Stimulated activated CD8-positive, alpha-beta memory T cell treated with anti-CD3 and anti-CD28 coated beads, Interleukin-7, amount 100 ng/mL, for 24 hours (primary cell): ENCODE measurements at places on chromosomes 11 and 22.
A peak's percentile ranks its signal among the peaks of the same experiment; 100 is the strongest.

GRCh38 chr11:83140691-83141455 is 16.1 kb upstream of the PCF11 start:
- DNase-seq, result no peak

- no peak for DNase-seq
Observed at GRCh38 chr11:77147668-77148321, 19.7 kb downstream of the MYO7A start.

DNA sequence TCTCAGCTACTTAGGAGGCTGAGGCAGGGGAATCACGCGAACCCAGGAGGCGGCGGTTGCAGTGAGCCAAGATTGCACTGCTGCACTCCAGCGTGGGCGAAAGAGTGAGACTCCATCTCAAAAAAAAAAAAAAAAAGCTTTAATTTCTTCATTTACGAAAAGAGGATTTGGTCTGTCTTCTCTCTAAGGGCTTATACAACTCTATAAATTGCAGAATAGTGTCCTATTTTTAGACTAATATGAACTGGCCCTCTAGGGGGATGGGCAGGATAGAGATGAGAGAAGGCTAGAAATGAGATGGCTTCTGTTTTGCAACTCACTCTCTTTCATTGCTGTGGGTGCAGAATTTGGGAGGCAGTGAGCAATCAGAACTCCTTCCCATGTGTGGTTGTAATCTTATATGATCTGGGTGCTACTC is 11.3 kb downstream of the MAML2 start:
- DNase-seq, result no peak

DNA sequence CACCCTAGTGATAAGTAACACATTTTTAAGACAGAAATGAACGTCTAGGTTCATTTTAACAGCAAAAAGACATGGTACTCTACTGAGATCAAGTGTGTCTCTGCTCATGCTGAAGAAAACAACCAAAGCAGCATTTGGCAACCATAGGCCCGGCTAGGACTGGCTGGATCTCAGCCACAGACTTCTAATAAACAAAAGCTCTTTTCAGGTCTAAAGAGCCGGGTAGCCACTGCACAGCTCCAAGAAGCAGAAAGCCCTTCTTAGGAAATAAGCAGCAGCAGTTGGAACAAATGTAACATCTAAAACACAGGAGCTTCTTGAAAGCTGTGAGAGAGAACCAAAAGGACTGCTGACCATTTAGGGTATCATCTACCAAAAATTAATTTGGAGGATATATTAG is 37.6 kb downstream of the PITPNB start:
- DNase-seq, result no peak

GRCh38 chr11:8331767-8332166 is 68.1 kb upstream of the LMO1 start:
- DNase-seq, result no peak

DNA sequence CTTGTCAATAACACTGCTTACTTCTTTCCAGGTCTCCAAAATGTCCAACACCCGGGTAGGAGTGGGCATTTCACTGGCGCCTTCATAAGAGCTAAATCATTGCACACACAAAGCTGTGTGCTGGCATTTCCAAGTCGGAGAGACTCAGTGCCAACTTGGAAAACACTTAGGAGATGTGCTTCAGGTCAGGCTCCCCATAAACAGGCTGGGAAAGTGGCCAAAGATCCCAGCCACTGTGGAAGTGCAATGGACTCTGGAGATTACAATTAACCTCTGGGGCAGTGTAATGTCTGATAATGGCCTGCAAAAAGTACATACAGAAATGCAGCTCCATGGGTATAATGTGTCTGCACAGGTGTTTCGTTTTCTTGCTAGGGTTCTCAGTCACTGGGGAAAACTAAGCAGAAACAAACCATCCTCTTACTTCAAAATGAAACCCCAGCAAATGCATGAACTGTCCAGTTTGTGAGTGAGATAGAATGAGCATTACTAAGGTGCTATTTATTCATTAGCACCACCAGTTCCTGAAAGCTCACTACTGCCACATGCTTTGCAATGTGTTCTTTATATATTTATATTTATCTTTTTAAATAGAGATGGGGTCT is 79.0 kb downstream of the ABTB2 start:
- no peak for DNase-seq

- no peak for DNase-seq
Observed at GRCh38 chr11:93526641-93527583, 16.3 kb downstream of the SMCO4 start.

DNA sequence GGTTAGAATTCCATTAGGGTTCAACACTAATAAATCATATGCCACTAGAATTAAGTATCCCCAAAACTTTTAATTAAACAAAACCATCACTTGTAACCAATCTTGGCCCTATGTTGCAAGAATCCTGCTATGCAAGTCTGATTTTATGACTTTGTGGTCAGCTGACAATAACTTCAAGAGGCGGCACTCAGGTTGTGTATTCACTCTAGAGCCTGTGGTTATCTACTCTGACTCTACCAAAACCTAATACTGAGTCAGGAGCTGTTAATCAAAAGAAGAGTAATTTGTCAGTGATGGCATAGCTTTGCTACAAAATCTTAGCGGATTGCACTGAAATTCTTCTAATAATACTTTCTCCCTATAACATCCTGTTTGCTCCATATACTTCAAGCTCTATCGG is 253.7 kb downstream of the AASDHPPT start:
- DNase-seq, result no peak

- no peak for DNase-seq
Observed at GRCh38 chr22:32082331-32082730, 39.3 kb downstream of the SLC5A1 start.

DNA sequence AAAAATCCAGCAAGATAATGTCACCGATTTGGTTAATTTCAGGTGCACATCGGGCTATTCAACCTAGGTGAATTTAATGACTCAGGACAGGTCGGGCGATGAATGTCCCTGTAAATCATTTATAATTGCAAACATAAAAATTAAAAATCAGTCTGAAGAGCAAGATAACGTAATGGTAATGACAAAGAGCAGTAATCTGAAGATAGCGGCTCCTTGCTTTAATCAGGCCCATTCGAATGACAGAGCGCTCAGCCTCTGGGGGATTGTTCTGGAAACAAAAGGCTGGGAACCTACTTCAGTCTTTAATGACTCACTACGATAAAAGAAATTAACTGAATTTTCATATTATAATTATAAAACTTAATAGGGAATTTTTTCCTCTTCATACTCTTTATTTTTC is 61.3 kb downstream of the RCN1 start:
- no peak for DNase-seq

GRCh38 chr11:96704847-96705246 is 315.0 kb downstream of the JRKL start:
- no peak for DNase-seq

- DNase-seq, result no peak
Observed at GRCh38 chr11:19963697-19964387, 196.4 kb downstream of the DBX1 start.

DNA sequence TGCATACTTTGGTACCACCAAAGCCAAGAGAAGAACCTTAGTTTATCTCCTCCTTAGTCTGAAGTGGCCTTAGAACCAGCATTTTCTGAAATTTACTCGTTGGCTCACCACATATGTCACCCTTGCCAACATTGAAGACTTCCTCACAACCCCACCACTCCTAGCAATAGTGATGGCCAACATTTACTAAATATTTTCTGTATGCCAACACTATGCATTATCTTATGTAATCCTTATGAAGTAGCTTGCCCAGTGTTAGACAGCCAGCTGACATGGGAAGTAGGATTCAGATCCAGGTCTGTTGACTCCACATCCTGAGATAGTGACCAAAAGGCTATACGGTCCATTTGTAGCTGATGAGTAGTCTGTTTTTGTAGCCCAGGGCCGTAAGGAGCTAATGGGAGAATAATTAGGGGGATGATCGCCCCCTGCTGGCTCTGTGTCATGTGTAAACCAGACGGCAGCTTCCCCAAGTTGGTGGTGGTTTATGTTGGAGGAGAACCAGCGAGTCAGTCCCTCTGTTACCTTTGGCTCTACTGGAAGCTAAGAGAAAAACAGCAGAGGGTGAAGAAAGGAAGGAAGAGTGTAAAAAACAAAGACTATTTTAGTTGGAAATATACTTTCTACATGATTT is 120.5 kb upstream of the RASSF10 start:
- DNase-seq, result peak; percentile 44

DNA sequence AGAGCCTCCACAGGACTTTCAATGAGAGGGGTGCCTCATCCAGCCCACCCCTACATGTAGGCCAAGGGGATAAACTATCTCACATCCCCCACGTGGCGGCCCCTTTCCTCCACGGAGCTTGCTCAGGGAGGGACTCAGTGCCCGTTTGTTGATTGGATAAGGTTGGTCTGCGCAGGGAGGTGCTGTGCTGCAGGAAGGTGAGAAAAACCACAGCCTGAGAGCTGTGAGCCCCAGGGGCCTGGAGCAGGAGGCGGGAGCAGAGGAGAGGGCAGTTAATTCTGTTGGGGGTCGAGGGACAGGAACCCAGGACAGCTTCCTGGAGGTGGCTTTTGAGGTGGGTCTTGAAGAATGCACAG is 31.9 kb upstream of the ATXN10 start:
- DNase-seq, result no peak

GRCh38 chr11:122099374-122100036 is 16.5 kb downstream of the BLID start:
- DNase-seq, result no peak

DNA sequence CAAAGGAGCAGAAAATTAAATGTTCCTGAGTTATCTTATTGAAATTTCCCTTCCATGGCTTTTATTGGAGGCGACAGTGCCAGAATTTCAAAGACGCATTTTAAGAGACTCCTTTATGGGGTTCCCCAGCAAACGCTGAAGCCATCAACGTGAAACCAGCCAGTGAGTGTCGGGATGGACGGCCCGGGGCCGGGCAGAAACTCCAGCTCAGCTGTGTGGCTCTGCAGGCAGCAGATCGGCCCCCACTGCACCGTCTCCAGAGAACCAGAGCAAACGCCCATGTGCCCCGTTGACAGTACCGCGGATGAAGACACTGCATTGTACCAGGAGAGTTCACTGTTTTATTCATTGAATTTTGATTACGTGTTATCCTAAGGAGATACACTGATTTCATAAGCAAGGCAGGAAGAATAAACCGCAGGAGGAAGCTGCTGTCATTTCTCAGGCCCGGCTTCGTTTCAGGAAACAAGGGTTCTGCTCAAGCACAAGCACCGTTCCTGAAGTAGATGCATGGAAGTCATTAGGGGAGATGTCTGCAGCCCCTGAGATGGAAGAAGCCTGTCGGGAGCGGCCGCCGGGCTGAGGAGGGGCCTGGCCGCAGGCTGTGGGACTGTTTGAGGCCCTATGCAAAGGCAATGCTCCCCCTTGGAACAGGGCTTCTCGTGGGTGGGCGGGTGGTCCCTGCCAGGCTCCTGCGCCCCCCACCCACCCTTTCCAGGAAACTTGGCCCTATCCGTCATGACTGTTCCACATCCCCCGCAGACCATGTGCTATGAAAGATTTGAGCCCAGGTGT is 639.7 kb downstream of the TBC1D22A start:
- DNase-seq, result no peak

DNA sequence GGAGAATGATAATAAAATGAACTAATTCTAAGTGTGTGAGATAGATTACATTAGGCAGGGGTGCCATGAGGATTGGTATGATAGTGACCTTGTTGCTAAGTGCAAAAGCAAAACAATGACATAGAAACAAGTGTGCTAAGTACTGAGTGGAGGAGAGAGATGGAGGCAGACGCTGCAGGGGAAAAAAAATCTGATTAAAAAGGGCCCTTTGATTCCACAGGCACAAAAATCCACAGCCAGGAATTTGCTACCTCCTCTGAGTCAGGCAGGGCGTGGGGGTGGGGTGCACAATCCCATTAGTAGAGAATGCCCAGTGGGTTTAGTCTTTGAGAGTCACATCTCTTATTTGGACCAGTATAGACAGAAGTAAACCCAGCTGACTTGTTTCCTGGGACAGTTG is at the start of gene CNTF:
Gene CNTF (plus strand): TSS at position 322 of the 400 bp plus-strand sequence. CDS start 88 bp downstream, outside the sequence.
- no peak for DNase-seq

- DNase-seq, result no peak
Observed at GRCh38 chr11:87299041-87299481, 261.3 kb downstream of the TMEM135 start.

DNA sequence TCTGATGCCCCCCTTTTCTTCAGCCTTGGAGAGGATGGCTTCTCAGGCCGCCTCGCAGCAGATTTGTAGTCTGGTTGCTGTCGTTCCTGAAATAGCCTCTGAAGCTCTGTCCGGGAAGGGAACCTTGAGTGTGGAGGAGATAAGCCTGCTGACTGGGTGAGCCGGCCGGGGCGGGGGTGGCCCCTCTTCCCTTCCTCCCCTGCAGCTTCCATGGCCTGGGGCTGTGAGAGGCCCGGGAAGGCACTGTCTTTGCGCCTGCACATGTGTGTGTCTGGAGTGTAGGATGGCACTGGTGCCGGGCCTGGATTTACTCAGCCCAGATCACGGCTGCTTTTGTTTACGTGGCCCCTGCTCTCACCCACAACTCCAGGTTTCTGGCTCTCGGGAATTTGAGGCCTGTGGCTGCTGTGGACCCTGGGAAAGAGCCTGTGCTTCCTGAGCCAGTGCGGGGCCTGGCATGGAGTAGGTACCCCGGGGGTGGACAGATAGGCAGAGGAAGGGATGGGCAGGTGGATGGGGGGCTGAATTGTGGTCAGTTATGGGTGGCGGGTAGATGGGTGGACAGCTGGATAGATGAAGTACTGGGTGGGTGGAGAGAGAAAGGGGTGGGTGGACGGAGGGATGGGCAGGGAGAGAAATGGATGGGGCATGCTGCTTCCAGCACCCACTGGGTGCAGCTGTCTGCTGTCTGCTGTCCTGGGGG is 16.6 kb downstream of the KCNQ1 start:
- no peak for DNase-seq

GRCh38 chr11:27215471-27216269 is 147.3 kb downstream of the CCDC34 start:
- no peak for DNase-seq

- DNase-seq, result no peak
Observed at GRCh38 chr11:49208006-49208721, at the start of gene FOLH1. Gene FOLH1 (minus strand): TSS chr11:49208602. CDS start chr11:49208409, 193 bp downstream.

DNA sequence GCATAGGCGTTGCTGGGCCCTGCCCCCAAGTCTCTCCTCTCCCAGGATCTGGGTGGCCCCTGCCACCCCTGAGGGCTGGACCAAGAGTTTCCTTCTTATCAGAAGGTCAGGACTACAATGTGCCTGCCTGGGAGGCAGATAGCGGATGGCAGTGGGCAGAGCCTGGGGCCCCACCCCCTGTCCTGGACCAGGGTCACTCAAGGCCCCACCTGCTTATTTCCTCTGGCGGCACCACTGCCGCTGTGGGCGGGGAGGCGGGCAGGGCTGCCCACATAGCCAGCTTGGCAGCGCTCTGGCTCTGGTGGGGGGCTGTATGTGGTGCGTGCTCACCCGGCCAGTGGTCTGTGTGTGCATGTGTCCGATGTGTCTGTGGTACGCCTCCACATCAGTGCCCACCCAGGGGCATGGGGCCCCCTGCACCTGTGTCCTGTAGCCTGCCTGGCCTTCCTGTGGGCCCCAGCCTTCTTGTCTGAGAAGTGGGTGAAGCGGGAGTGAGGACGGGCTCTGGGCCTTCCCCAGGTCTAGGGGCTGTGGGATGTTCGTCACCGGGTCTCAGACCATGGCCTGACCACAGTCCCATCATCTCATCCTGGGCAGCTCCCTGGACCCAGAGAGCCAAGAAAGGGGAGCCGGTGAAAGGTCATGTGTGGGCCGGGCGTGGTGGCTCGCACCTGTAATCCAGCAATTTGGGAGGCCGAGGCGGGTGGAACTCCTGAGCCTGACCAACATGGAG is 3.0 kb downstream of the GAS2L1 start:
- no peak for DNase-seq

GRCh38 chr11:28581286-28582242 is 473.4 kb downstream of the METTL15 start:
- DNase-seq, result no peak

- DNase-seq, result no peak
Observed at GRCh38 chr11:115887316-115887715, 383.1 kb upstream of the CADM1 start.
